ENCODE measurements at places on chromosomes 7 and 10. TPM values are rescaled to one million over a fixed set of nuclear protein-coding genes. Genes with fewer than 3 reads are reported as not detected.

Gene FLNC
- 42.8 TPM for total RNA-seq

Gene FZD1
- 3.7 TPM for total RNA-seq

Gene PRPS1L1
- total RNA-seq: not detected

Gene ETV1
- total RNA-seq: 23.3 TPM

Gene CARD11
- 0.57 TPM for total RNA-seq

Gene LOXL4
- 1.3 TPM for total RNA-seq

Gene TMEM176A
- not detected for total RNA-seq

Gene FAM24B
- 6.8 TPM for total RNA-seq

Gene HOXA10
- total RNA-seq: 19.6 TPM

Gene PLPP4
- not detected for total RNA-seq

GRCh38 chr10:79241990-79242619 is 105.2 kb upstream of the PPIF start:
- H3K27ac ChIP-seq: no peak overlapping the region
- H3K36me3 ChIP-seq: no peaks in the 10 kb centered on the region
- H3K27me3 ChIP-seq: no peaks in the 10 kb centered on the region
- no peak overlapping the region for H3K4me3 ChIP-seq
- peaks cover 28% of the 10 kb centered on the region for H3K4me1 ChIP-seq

- no peak overlapping the region for H3K4me3 ChIP-seq
- no peaks in the 10 kb centered on the region for H3K36me3 ChIP-seq
- DNase-seq: peak; percentile 26
- no peak overlapping the region for H3K27ac ChIP-seq
- H3K27me3 ChIP-seq: no peaks in the 10 kb centered on the region
- H3K4me1 ChIP-seq: peaks cover 12% of the 10 kb centered on the region
These were observed 31.9 kb upstream of the GUSB start for GRCh38 chr7:66013938-66014337.

- H3K27me3 ChIP-seq: no peaks in the 10 kb centered on the region
- H3K36me3 ChIP-seq: peaks cover 28% of the 10 kb centered on the region
- no peak for DNase-seq
- no peaks in the 10 kb centered on the region for H3K4me1 ChIP-seq
- no peak overlapping the region for H3K4me3 ChIP-seq
- no peak overlapping the region for H3K27ac ChIP-seq
These were observed 48.1 kb downstream of the CDC123 start for GRCh38 chr10:12243864-12244620.

DNA sequence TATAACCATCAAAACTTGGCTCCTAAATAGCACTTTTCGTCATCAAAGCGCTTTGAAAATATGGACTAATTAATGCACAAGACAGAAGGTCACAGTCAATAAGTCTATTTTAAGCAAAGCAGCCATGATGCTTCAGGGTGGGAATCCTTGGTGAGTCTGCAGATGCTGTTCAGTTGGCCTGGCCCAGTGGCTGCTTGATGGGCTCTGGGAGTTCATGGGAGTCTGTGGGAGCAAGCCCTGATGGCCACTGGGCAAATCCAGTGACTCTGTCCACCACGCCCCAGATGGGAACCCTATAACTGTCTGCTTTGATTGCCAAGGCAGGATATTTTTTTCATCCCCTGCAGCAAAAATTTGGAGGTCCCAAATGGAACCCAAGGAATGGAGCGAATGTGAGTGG is 95.7 kb upstream of the CTBP2 start:
- H3K27ac ChIP-seq: no peak overlapping the region
- DNase-seq: no peak
- H3K36me3 ChIP-seq: no peaks in the 10 kb centered on the region
- no peaks in the 10 kb centered on the region for H3K27me3 ChIP-seq

- H3K4me1 ChIP-seq: no peaks in the 10 kb centered on the region
- no peaks in the 10 kb centered on the region for H3K36me3 ChIP-seq
These were observed 240.4 kb downstream of the KIAA1217 start for GRCh38 chr10:24449321-24449740.

- H3K4me3 ChIP-seq: no peak overlapping the region
- H3K27ac ChIP-seq: no peak overlapping the region
- H3K4me1 ChIP-seq: no peaks in the 10 kb centered on the region
- H3K36me3 ChIP-seq: no peaks in the 10 kb centered on the region
- DNase-seq: no peak
These were observed 141.7 kb downstream of the AUTS2 start for GRCh38 chr7:69739931-69740431.

DNA sequence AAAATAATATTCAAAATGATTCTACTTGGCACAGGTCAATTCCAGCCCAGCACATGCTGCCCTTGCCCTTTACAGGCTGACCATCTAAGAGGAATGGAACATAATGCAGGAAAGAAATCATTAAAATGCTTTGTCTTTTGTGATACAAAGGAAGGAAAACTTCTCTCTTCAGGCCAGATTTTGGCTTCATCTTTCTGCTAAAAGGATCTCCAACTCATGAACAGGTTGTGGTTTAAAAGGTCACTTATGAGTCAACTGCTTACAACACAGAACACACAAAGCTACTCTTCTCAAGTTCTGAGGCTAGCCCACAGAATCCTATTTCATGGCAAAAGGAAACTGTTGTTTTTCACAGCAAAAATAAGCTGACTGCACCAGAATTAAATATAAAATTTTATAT is 197.1 kb downstream of the DOCK4 start:
- no peak overlapping the region for H3K27ac ChIP-seq
- no peaks in the 10 kb centered on the region for H3K36me3 ChIP-seq
- H3K4me3 ChIP-seq: no peak overlapping the region
- no peaks in the 10 kb centered on the region for H3K27me3 ChIP-seq

- H3K27me3 ChIP-seq: no peaks in the 10 kb centered on the region
- no peaks in the 10 kb centered on the region for H3K4me1 ChIP-seq
- no peaks in the 10 kb centered on the region for H3K36me3 ChIP-seq
- H3K27ac ChIP-seq: no peak within 1 kb of the TSS
- H3K4me3 ChIP-seq: no peak within 1 kb of the TSS
These were observed at the start of gene CELF2 for GRCh38 chr10:11017570-11018431. TSS of gene CELF2 (plus strand) at chr10:11017872. CDS start at chr10:11018090, 218 bp downstream.

- H3K4me3 ChIP-seq: no peak overlapping the region
- no peak overlapping the region for H3K27ac ChIP-seq
- DNase-seq: no peak
- peaks cover 31% of the 10 kb centered on the region for H3K4me1 ChIP-seq
These were observed 5.4 kb downstream of the NOM1 start for GRCh38 chr7:156954941-156955340.

DNA sequence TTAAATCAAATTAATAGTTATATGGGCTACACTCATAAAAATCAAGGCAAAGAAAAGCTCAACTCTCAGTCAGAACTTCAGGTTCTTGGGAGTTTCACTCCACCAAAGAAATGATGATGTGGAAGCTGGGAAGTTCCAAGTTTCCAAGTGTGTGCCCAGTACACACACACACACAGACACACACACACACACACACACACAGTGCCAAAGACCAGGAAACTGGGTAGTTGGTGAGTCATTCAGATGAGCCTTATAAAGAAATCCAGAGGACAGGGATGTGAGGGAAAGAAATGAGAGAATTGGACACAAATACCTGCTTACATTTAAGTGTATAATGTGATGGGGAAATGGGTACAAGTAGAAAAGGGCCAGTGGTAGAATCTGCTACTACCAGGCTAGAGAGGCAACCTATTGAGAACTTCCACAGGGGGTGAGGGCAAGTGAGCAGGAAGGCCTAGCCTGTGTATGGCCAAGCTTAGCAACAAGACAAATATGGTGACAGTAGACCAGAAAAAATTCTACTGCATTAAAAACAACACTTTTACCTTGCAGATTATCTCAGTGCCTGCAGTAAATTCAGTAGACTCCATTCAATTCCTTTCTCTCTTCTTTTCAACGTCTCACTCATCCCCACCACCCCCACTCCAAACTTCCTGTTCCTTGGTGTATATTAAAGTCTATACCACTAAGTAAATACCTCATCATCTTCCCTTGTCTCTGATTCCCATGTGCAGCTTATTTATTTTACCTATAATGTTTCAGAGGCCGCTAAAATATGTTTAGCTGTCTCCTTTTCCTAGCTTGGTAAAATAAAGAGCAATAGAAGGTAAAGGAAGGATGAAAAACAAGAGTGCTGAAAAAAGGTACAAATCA is 95.0 kb downstream of the CABCOCO1 start:
- no peak for DNase-seq
- H3K27me3 ChIP-seq: no peaks in the 10 kb centered on the region
- H3K4me3 ChIP-seq: no peak overlapping the region
- H3K4me1 ChIP-seq: peaks cover 31% of the 10 kb centered on the region
- no peaks in the 10 kb centered on the region for H3K36me3 ChIP-seq
- H3K27ac ChIP-seq: no peak overlapping the region

- H3K27ac ChIP-seq: no peak overlapping the region
- H3K27me3 ChIP-seq: no peaks in the 10 kb centered on the region
- peak; percentile 4 for DNase-seq
- no peaks in the 10 kb centered on the region for H3K4me1 ChIP-seq
- no peak overlapping the region for H3K4me3 ChIP-seq
These were observed 169.3 kb upstream of the MAGI2 start for GRCh38 chr7:79622781-79623180.

- H3K4me1 ChIP-seq: no peaks in the 10 kb centered on the region
- H3K27me3 ChIP-seq: no peaks in the 10 kb centered on the region
- H3K36me3 ChIP-seq: no peaks in the 10 kb centered on the region
- H3K4me3 ChIP-seq: no peak overlapping the region
- no peak overlapping the region for H3K27ac ChIP-seq
- DNase-seq: no peak
These were observed 70.2 kb downstream of the NOC3L start for GRCh38 chr10:94292434-94293090.

- no peaks in the 10 kb centered on the region for H3K36me3 ChIP-seq
- H3K27me3 ChIP-seq: no peaks in the 10 kb centered on the region
- H3K4me1 ChIP-seq: no peaks in the 10 kb centered on the region
- DNase-seq: no peak
- H3K27ac ChIP-seq: no peak overlapping the region
- no peak overlapping the region for H3K4me3 ChIP-seq
These were observed 32.9 kb downstream of the ICA1 start for GRCh38 chr7:8228766-8229674.

GRCh38 chr10:132850246-132850645 is 64.3 kb upstream of the NKX6-2 start:
- no peak overlapping the region for H3K27ac ChIP-seq
- no peaks in the 10 kb centered on the region for H3K4me1 ChIP-seq
- H3K27me3 ChIP-seq: no peaks in the 10 kb centered on the region
- no peaks in the 10 kb centered on the region for H3K36me3 ChIP-seq
- no peak for DNase-seq

- no peaks in the 10 kb centered on the region for H3K27me3 ChIP-seq
These were observed 9.4 kb downstream of the MPP7 start for GRCh38 chr10:28293236-28294168.

DNA sequence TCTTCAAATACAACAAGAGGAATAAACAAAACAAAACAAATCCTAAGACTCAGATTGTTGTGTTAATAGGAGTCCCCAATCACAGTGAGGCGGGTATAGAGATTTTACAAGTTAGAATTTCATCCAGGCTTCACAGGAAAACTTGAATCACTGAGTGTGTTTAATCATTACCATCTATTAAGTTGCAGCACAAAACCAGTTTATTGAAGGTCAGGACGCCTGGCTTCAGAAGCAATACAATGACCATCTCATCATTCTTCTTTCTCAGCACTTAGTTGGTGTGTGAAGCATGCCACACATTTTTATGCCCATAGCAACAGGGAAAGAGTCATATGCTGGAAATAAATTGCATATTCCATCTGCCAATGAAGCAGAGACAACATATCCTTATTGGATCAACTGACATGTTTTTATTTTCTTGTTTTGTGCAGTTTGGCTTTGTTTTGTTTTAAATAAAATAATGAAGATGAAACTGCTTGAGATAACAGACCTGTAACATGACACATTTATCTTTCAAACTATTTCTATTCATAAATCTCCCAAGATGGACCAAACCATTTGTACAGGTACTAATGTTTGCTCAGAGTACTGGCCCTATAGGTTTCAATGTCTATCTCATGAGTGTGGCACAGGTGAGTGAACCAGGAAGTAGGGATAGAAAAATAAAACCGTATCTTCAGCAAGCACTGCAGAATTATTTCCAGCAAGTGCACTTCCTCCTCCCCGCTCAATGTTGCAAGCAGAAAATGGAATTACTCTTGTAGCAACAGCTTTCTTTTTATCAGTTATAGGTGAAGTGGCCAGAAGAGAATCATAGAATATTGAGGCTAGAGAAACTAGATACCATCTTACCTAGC is 40.4 kb downstream of the TAC1 start:
- no peaks in the 10 kb centered on the region for H3K27me3 ChIP-seq
- no peak for DNase-seq
- no peak overlapping the region for H3K27ac ChIP-seq
- H3K4me1 ChIP-seq: no peaks in the 10 kb centered on the region
- no peaks in the 10 kb centered on the region for H3K36me3 ChIP-seq

GRCh38 chr7:127782654-127783559 is 130.9 kb downstream of the SND1 start:
- no peaks in the 10 kb centered on the region for H3K36me3 ChIP-seq
- H3K4me1 ChIP-seq: no peaks in the 10 kb centered on the region
- no peaks in the 10 kb centered on the region for H3K27me3 ChIP-seq
- no peak for DNase-seq
- no peak overlapping the region for H3K27ac ChIP-seq
- H3K4me3 ChIP-seq: no peak overlapping the region

- no peak overlapping the region for H3K27ac ChIP-seq
- DNase-seq: no peak
- H3K27me3 ChIP-seq: no peaks in the 10 kb centered on the region
- peaks cover 12% of the 10 kb centered on the region for H3K4me1 ChIP-seq
- no peaks in the 10 kb centered on the region for H3K36me3 ChIP-seq
These were observed 68.8 kb downstream of the OAT start for GRCh38 chr10:124349996-124350280.

DNA sequence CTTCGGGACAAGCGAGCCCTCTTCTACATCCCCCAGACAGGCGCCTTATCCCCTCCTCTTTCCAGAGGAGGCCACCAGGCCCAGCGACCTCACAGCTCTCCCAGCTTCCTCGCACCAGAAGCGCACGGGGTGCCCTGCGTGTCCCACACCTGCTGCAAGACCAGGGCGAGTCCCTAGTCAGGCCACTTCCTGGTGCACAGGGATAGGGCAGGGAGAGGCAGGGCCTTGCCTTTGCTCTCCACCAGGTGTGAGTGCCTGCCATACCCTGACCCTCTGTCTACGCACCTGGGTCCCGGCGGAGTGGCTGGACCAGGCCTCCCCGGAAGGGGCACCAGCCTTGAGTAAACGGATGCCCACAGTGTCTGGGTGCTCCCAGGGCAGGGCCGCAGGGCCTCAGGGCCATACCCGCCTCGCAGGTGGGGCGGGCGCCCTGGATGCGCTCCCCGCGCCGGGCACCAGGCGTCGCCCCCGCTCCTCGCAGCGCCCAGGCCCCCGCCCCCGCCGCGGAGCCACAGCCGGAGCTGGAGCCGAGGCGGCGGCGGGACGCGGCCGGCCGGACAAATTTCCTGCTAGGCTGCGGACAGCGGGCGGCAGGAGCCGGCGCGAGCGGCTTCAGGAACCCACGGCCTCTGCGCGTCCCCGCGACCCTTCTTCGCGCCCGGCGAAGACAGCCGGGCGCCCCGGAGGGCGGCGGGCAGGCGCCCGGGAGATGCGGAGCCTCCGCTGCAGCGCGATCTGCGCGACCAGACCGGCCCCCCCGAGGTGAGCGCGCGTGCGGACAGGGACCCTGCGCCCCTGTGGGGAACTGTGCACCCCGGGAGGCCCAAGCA is at the start of gene PTPRE:
Gene PTPRE (plus strand): TSS at position 556 of the 830 bp plus-strand sequence. CDS start 133,779 bp downstream, outside the sequence.
- H3K36me3 ChIP-seq: no peaks in the 10 kb centered on the region
- peaks cover 25% of the 10 kb centered on the region for H3K4me1 ChIP-seq
- peak; percentile 40 for DNase-seq
- H3K4me3 ChIP-seq: peak within 1 kb of the TSS; percentile 62
- peak within 1 kb of the TSS; percentile 56 for H3K27ac ChIP-seq
- H3K27me3 ChIP-seq: no peaks in the 10 kb centered on the region

GRCh38 chr10:50346942-50347341 is 95.6 kb upstream of the ASAH2 start:
- no peaks in the 10 kb centered on the region for H3K36me3 ChIP-seq
- no peak for DNase-seq
- H3K27ac ChIP-seq: no peak overlapping the region
- no peak overlapping the region for H3K4me3 ChIP-seq
